AG04450 (cell line): ENCODE measurements at places on chromosomes 5 and 9.

GRCh38 chr5:66224274-66224673 lies 80.2 kb downstream of the SREK1 start:
- DNase-seq = no peak

DNA sequence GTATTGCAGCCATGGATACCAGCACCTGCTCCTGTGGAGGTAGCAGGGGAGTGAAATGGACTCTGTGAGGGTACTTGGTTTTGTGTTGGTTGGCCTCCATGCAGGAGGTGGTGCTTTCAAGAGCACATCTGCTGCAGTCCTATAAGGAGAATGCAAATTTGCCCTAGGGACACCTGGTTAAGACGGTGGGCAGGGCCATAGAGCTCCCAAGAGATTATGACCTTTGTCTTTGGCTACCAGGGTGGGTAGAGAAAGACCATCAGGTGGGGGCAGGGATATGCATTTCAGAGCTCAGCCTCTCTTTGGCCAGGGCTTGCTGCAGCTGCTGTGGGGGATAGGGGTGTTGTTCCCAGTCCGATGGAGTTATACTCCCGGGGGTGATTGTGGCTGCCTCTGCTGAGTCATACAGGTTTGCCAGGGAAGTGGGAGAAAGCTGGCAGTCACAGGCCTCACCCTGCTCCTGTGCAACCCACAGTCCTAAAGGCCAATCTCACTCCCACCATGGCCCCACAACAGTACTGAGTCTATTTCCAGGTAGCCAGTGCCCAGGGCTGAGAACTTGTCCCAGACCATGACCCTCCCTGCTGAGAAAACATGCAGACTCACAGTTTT lies 14.0 kb upstream of the PDLIM4 start:
- no peak for DNase-seq

- no peak for DNase-seq
Measured at GRCh38 chr5:142627383-142628217, 58.3 kb downstream of the FGF1 start.

GRCh38 chr9:83681490-83681889 lies 26.3 kb downstream of the UBQLN1 start:
- no peak for DNase-seq

DNA sequence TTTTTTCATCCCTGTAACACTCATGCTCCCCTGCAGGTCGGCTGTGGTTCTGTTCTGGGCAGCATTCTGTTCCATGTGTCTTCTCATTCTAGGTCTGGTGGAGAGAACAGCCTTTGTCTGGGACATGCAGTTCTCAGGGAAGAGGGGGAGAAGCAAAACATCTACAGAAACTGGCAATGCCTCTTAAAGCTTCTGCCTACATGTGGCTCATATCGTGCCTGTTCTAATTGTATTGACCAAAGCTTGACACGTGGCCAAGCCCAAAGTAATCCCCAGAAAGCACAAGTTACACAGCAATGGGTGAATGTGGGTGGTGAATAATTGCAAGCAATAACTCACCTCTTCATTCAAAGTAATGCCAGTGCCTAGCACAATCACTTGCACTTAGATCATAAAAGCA lies 218.2 kb upstream of the IL12B start:
- DNase-seq = no peak

DNA sequence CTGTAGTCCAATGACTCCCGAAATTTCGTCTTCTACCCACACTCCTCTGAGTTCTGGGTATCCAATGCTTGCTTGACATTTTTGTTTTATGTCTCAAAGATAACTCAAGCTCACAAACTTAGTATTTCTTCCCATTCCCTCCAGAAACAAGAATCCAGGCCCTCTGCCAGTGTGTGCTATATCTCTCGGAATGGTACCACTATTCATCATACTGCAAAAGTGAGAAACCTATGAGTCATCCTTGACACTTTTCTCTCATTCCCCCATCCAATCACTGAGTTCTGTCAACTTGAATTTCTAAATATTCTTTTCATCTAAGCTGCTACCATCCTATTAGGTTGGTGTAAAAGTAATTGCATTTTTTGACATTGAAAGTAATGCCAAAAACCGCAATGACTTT lies 9.8 kb downstream of the SLC12A2 start:
- DNase-seq = no peak

GRCh38 chr9:35908504-35909125 lies 675 bp upstream of the SPAAR start:
- no peak for DNase-seq

DNA sequence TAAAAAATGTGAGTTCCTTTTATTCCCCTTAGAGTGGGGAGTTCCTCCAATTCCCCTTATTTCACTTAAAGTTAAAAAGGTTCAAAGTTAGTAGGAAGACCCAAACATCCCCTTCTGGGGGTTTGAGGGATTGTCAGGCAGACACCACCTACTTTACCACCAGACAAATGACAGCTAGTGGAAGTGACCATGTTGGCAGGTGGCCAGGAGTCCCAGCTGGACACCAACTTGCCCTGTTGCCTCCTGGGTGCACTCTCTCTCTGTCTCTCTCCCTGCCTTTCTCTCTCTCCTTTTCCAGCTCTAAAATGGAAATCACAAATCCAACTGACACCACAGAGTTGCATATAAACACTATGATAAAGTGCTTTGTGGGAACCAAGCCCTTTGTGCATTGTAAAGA lies 307.7 kb upstream of the TLE4 start:
- DNase-seq = no peak
